Stimulated activated CD4-positive, alpha-beta T cell treated with anti-CD3 and anti-CD28 coated beads, Interleukin-4, amount 100 ng/mL, for 1 hour (primary cell): ENCODE measurements at places on chromosomes 16 and 17.

DNA sequence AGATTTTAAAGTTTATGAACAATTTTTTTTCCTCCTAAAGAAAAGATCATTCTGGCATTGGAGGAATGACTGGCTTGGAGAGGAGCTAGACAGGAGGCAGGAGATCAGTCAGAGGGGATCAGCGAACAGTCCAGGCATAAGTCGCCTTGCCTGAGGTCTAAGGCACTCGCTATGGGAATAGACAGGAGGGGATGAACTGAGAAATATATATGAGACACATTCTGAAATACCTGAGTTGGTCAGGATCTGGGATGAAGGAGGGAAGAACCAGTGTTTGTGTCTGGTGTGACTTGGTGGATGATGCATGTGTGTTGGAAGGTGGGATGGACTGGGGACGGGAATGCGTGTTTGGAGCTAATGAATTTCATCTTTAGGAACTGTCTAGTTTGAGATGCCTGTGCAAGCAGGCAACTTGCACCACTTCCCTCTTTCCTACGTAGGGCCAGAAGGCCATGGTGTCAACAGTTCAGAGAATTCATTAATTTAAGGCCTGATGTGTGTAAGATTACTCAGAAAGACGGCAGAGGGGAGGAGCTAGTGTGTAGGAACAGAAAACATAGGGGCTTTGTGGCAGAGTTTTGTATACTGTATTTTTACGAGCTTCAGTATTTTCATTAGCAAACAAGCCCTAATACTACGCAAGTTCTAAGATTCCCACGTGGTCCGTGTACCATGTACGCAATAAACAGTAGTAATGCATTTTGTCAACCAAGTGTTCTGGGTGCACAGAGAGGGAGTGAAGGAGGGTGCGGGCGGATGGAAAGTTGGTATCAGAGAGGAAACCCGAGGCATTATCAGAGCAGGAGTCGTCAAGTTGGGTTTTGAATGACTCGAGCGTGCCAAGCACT lies 825 bp downstream of the HEATR6 start:
- peak; percentile 51 for DNase-seq

- peak; percentile 62 for DNase-seq
These were observed 53.2 kb downstream of the NT5M start for GRCh38 chr17:17356149-17356930.

DNA sequence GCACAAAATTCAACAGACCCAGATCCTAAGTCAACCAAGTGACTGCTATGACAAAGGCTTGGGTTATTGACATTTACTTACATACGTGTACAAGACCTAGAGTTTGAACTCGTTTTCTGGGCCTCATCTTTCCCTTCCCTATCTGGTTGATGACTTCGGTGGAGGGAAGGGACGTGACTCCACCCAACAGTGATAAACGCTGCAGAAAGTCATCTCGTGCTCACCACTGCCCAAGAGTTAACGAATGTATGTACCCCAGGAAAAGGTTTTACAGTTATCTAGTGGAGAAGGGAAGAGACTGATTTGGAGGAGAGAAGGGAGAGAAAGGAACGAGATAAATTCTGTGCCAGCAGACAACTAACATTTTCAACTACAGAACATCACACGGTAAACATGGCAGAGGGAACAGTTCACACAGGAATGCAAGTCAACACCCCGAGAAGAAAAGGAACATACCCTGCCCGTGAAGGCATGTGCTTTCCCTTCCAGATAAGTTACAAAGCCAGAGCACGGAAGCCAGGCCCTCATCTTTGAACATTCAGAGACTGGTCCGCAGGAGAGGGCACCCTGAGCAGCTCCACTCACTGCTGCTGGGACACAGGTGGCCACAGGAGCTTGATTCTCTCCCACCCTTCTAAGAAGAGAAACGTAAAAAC lies 13.9 kb upstream of the CYTH1 start:
- no peak for DNase-seq

DNA sequence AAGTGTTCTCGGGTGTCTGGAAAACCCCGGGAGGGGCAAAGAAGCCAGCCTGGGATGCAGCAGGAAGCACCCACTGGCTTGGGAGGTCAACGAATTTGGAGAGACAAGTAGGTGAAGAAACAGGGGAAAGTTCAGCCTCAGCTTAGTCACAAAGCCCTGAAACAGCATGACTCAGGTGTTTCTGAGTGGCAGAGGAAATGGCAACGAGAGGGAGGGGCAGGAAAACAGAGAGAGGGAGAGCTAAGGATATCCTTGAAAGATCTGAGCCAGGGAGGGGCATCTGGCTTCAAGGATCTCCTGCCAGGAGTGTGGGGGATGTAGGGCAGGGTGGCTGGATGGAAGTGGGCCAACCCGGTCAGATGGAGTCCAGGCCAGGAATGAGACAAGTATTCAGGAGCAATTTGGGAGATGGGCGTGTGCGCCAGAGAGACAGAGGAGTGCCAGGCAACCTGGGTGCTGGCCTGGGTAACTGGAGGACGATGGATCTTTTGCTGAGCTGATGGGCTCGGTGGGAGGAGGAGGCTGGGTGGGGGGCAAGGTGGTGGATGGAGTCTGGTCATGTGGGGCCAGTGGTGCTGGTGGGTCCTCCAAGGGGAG lies 27.2 kb downstream of the ABCC3 start:
- DNase-seq = no peak

DNA sequence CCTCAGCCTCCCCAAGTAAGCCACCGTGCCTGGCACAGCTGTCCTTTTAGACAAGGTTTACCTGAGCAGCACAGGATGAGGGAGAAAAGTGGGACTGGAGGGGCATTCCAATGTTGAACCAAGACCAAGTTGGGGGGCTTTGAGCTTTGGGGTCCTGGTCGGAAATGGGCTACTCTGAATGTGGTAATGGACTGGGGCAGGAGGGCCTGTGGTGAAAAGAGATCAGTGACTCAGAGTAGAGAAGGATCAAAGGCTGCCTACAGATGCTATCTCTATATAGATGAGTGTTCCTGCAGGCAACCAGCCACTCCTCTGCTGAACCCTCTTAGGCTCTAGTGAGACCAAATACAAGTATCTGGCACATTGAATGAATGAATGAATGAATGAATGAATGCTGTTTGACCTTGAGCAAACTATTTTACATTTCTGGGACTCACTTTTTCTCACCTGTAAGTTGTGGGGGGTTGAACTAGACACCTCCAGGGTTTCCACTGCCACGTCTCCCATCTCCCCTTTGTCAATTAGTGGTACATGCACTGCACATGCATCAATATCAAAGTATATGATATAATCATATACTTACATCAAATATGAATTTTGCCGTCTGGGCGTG lies 26.3 kb upstream of the ETV4 start:
- no peak for DNase-seq

DNA sequence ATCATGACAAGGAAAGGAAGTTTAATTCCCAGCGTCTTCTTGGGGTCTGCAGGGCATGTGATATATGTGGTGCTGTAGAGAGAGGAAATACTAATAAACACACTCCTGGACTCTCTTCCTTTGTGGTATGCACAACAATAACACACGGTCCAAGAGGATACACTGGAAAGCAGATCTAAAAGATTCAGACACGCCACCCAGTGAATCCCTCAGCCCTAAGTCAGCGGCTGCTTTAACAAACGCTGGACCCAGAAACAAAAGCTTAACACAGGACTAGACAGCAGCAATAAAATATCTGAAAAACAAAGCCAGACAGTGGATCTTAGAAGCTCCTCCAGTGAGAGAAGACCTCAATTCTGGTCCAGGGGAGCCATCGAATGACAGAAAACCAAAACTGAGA lies 13.1 kb downstream of the CFAP20 start:
- no peak for DNase-seq

DNA sequence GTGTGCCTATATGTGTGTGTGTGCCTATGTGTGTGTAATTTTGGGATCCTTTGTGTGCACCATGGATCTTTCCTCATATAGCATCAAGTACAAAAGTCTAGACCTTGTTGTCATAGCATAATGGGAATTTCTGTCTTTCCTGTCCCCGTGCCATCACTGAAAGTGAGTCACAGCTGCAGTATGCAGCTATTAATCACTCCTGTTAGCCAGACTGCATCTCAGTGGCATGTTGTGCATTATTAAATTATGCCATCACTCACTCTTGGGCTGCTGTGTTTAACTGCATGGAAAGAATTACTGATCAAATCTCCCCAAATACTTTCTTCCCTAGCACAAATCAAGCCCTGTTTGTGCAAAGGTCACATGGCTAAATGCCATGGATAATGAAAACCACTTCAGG lies 92.4 kb downstream of the CBLN1 start:
- no peak for DNase-seq

DNA sequence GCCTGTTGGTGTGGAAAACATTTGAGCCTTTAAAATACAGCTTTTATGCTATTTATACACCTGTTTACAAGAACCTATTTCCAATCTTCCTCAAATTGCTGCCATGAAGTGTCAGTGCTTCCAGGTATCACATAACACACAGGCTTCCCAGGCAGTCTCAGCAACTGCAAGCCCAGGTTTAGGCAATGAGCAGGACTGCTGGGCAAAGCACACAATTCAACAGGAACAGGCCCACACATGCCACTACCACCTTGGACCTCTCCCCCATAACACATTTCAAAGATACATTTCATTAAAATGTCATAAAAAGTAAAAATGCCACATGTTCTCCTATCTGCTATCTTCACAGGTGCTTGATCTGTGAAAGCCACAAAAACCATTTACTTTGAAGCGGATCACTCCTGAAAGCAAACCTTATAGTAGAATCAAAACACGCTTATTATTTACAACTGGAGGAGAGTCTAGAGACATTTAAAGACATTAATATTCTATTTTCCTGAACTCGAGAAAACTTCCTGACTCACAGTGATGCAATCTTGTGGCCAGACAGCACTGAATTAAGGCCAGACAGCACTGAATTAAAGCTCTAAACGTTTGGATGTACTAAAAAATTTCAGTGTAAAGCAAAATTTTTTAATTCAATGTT lies 31.5 kb downstream of the ANKFY1 start:
- DNase-seq = no peak

GRCh38 chr16:4702466-4702808 lies 9.1 kb downstream of the NUDT16L1 start:
- no peak for DNase-seq

GRCh38 chr16:65123396-65124211 lies 1.7 kb upstream of the CDH11 start:
- DNase-seq = no peak

DNA sequence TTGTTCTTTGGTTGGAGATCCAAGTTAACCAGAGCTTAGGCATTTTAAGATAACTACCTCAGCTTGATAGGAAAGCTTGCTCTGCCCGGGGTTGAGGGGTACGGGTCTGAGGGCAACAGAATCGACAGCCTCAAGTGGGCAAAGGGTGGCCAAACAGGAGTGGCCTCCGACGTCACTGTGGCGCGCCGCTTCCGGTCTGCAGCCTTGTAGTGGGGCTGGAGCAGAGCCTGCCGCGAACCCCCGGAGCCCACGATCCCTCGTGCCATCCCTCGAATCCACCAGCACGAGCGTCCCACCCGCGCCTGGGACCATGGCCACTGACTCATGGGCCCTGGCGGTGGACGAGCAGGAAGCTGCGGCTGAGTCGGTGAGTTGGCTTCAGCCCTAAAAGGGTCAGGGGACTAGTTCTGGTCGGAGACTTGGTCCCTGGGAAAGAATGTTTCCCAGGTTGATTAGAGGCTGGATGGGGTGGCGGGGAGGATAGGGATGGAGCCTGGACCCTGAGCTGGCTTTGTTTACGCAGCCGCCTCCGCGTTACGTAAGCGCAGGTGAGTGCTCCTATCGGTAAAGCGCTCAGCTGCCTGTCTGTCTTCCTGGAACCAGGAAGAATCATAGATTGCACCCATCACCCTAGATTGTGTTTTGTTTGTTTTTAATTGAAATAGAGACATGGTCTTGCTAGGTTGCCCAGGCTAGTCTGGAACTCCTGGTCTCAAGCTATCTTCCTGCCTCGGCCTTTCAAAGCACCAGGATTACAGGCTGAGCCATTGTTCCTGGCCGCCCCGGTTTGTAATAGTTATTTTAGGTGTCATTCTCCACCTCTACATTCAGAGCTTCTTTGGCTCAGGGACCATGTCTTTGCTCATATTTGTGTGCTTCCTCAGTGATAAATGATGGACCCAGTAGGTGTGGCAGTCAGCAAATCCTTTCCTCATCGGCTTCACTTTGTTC lies at the start of gene DDX19B:
Gene DDX19B (plus strand): TSS at position 199 of the 951 bp plus-strand sequence. CDS start 112 bp downstream, at position 311.
- DNase-seq = peak; percentile 55

- DNase-seq = peak; percentile 56
These were observed 64.1 kb downstream of the PLD6 start for GRCh38 chr17:17141860-17142552.

GRCh38 chr17:61474235-61474927 lies 22.2 kb downstream of the TBX4 start:
- no peak for DNase-seq

GRCh38 chr16:78075800-78076199 lies 23.7 kb upstream of the WWOX start:
- DNase-seq = no peak
